ENCODE measurements at places on chromosomes 12 and 14.
A peak's percentile ranks its signal among the peaks of the same experiment; 100 is the strongest.

DNA sequence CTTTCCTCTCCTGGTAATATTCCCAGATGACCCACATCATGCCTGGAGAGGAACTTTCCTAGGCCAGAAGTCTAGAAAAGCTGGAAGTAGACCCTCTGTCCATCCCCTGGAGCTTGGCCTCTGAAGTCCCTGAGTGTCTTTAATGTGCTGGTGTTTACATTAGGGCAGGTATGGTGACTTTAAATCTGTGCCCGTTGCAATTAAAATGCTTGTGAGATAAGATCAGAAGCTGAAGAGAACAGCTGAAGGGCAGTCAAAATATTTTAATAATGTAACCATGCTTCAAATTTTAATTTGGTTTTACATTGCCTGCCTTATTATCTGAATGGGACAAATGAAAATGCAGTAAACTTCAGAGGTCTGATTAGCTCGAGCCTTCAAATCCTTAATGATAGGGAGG, 1022.5 kb downstream of the BCL11B start:
- DNase-seq: no peak

DNA sequence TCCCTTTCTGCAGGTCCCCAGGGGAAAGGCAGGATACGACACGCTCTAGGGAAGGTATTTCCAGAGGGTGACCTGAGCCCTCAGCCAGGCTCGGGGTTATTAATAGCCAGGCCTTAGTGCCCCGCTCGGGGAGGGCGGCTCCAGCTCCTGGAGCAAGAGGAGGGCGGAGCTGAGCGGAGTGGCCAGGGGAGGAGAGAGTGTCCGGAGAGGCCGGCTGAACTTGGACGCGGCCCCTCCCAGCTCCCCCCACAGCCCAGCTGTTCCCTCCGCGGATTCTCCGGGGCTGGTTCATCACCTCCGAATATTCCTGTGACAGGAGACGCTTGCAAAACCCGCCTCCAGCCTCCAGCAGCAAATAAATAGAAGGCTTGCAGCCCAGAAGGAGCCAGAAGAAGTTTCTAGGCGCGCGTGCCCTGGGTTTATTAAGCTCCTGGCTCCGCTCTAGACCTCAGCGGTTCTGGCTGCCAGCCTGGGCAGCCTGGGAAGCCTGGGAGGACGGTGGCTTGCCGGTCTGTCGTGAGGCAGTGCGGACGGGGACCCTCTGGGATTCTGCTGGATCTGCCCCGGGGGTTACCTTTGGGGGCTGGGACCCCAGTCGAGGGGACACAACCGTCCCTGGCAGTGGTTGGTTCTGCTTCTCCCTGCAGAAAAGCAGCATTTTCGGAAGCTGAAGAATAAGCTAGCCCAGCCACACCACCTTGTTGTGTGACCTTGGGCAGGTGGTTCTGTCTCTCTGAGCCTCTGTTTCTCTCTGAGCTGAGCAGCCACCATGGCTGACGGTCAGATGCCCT, at the start of gene HSPB8:
HSPB8 (plus strand) TSS at position 388 of the 791 bp plus-strand sequence; CDS start at position 770, 382 bp downstream.
- DNase-seq: peak; percentile 57

- no peak for DNase-seq
These were observed 283.9 kb upstream of the PRICKLE1 start for GRCh38 chr12:42873401-42873800.

DNA sequence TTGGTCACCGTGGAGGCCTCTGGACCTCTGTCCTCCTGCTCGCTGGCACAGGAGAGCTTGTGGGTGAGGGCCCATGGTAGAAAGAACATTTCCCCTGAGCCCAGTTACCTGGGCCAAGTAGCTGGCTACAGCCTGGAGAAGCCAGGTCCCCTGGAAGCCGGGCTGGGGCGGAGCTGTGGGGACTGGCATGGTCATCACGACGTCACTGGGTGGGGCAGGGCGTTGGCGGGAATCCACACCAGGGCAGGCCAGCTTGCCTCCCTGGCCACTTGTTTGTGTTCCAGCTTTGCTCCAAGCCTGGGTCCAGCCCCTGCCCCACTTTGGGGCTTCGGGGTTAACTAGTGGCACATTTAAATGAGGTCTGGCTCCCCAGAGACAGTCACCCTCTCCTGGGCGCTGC, 35.0 kb upstream of the SLC24A4 start:
- no peak for DNase-seq

DNA sequence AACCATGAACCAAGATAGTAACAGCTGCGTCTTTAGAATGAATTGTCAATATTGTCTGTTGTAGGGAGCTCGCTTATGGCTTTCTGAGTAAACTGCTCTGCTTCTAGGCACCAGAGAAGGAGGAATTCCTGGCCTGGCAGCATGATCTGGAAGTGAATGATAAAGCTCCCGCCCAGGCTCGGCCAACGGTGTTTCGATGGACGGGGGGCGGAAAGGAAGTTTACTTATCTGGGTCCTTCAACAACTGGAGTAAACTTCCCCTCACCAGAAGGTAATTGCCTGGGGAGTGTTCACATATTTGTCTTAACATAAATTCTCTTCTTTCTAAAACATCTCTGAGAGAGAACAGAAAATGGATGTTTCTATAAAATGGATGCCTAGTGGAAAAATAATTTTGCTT, 4.3 kb downstream of the PRKAB1 start:
- no peak for DNase-seq

- no peak for DNase-seq
These were observed 397.2 kb downstream of the AEBP2 start for GRCh38 chr12:19836456-19836855.

GRCh38 chr14:94016446-94016976, 9.6 kb upstream of the OTUB2 start:
- DNase-seq: no peak

DNA sequence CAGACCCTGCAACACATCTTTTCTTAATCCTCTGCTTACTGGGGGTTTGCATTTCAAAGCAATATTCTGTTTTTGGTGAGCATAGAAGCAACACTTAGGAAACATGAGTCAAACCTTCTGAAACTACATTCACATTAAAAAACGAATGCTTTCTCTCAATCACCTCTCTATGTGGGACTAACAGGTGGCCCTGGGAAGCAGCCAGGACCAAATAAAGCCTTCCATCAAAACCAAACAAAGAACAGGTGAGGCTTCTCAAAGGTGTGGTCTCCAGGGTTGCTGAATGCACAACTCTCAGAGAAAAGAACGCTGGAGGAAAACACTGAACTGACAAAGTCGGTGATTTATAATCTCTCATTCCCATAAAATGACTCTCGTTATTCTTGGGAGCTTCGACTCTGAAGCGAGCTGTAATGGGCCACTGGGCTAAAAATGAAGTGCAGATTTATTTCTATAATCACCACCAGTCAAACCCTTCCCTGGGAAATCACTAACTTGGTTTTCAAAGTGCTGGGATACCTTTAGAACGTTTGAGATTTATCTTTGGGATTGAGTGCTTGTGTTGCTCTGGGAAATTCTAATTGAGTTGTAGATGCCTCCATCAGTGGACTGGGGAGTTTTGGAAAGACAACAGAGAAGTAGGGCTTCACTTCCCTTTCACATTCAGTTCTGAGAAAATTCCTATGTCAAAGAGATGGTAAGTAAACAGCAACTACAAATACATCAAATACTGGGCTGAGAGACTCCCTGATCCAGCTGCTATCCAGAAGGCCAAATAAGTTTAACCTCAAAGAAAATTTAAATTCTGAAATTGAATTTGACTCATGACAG, 262.0 kb upstream of the TMPO start:
- no peak for DNase-seq

DNA sequence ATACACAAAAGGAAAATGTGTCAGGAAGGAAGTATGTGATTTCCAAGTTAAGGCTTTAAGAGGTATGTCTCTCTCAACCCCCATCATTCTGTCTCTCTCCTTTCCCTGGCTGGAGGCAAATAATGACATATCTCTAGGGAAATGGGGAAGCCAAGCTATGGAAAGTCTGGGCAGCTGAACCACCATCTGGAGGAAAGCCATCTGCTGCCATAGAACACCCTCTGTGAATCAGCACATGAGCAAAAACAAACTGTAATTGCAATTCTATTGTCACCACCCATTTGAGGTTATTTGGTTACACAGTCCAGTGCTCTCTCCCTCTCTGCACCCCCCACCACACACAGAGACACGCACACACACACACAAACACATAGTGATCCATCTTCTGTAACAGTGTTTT, 766.2 kb downstream of the FLRT2 start:
- no peak for DNase-seq

- DNase-seq: no peak
These were observed 1.9 kb downstream of the SYT1 start for GRCh38 chr12:78866518-78866917.

DNA sequence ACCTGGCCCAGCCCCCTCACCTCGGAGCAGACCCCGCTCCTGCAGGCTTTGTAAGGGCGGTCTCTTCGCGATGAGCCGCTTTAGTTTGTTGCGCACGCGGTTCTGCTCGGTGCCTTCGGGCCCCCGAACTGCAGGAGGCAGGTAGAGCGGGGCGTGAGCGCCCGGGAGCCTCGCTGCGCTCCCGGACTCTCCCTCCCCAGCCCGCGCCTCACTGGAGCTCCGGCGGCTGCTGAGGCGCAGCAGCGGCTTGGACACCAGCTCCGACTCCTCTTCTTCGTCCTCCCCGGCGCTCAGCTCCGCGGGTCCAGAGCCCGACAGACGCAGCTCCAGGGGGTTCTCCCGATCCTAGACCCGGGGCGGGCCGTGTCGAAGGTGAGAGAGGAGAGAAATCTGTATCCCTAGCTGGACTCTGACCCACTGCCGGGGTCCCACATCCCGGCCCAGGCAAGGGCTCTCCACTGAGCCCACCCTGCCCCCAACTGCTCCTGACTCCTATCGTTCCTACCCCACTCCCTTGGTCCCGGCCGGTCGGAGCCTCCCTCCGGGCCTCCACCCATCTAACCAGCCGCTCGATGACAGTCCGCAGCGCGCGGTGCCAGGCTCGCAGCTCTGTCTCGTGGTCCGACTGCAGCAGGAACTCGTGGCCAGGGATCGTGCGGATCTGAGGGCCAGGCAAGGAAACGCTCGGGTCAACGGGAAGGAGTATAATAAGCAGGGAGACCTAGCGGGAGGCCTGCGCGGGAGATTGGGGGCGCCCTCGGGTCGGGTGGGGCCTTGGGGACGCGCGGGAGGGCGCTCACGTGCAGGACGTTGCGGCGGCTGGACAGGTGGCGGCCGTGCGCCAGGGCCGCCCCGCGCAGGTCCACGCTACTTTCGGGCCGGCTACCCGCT, 4.2 kb downstream of the ARHGAP9 start:
- DNase-seq: no peak

DNA sequence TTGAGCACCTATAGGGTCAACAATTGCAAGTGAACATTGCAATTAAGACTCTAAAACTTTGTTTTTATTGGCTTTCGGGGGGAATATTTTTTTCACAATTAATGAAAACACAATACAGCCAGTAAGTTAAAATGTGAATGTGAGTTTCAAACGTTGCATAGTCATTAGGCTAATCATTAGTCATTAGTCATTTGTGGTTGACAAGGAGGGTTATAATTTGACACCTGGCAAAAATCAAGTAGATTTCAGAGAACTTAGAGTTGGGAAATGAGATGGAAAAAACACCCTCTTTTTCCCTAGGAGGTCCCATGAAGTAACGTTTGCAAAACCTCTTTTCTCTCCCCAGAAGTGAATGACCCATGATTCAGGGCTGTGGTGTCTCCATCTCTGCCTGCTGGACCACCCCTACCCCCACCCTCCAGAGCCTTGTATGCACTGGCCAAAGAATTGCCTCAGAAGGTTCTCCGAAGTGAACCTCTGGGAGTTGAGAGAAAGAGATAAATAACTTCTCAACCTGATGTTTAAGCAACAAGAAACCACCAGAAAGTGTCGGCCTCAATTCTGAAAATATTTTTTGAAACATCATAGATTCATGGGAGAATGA, 196.3 kb downstream of the PAX9 start:
- no peak for DNase-seq

Data from omental fat pad (tissue), 4 donors.